Neural progenitor cell (in vitro differentiated cells): ENCODE measurements at places on chromosomes 6 and 20. TPM values are rescaled to one million over a fixed set of nuclear protein-coding genes. Genes with fewer than 3 reads are reported as not detected.

- H3K4me1 ChIP-seq: no peaks in the 10 kb centered on the region
- no peak overlapping the region for H3K27ac ChIP-seq
- no peak for DNase-seq
- H3K4me3 ChIP-seq: no peak overlapping the region
- H3K27me3 ChIP-seq: no peaks in the 10 kb centered on the region
Measured at GRCh38 chr6:36924778-36925374, 29.7 kb upstream of the PI16 start.

Gene GJE1
- not detected in 2 replicates for total RNA-seq

DNA sequence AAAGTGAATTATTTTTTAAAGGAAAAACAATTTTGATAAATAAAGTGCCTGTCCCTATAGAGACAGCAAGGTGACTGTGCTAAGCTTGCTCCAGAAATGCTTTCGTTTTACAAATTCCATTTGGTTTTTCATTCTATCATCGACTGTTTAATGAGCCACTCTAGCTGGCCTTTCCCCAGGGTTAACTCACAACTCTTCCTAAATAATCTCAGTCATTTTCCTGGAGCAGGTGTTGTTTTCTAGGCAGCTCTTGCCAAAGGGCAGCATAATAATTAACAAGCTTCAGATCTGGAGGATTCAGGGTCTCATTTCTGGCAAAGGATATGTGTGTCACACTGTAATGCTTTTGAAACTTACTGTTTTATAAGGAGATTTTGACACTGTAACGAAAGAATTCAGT, 184.2 kb downstream of the KHDC1L start:
- H3K27me3 ChIP-seq: no peaks in the 10 kb centered on the region
- no peak overlapping the region for H3K4me3 ChIP-seq
- H3K27ac ChIP-seq: no peak overlapping the region
- H3K4me1 ChIP-seq: no peaks in the 10 kb centered on the region

Gene NRN1
- 0.74 and 1.3 TPM in 2 replicates for total RNA-seq

DNA sequence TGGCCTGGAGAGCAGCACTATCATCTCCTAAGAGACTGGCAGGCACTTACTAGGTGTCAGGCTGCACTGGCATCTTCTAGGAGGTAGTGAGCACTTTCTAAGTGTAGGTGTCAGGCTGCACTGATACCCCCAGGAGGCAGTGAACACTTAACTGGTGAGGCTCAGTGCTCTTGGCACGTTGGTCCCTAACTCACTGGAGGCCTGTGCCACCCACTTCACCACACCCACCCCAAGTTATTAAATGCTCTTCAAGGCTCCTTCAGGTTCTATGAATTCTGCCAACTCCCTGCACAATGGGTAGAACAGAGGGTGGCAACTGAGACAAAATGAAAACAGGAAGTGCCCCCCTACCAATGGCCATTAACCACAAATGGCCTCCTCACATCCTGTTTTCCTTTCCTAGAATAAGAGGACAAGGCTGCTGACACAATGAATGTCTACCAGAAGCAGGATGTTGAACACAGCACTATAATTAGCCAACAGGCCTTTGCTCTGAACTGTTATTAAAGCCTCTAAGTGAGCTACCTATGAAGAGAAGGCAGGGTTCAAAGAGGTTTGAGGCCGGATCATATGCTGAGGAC, 29.4 kb downstream of the NCOA5 start:
- no peak overlapping the region for H3K27ac ChIP-seq
- H3K4me1 ChIP-seq: peaks cover 13% of the 10 kb centered on the region
- H3K27me3 ChIP-seq: peaks cover 54% of the 10 kb centered on the region

DNA sequence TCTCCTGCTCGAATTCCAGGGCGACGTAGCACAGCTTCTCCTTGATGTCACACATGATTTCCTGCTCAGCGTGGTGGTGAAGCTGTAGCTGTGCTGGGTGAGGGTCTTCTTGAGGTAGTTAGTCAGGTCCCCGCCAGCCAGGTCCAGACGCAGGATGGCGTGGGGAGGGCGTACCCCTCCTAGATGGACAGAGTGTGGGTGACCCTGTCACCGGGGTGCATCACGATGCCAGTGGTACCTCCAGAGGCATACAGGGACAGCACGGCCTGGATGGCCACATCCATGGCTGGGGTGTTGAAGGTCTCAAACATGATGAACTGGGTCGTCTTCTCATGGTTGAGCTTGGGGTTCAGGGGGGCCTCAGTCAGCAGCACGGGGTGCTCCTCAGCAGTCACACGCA, 110.2 kb upstream of the CNR1 start:
- no peak for DNase-seq
- H3K27ac ChIP-seq: no peak overlapping the region
- H3K4me3 ChIP-seq: no peak overlapping the region
- no peaks in the 10 kb centered on the region for H3K27me3 ChIP-seq
- H3K4me1 ChIP-seq: no peaks in the 10 kb centered on the region

- H3K4me1 ChIP-seq: peaks cover 5% of the 10 kb centered on the region
- H3K4me3 ChIP-seq: no peak overlapping the region
Measured at GRCh38 chr6:142376800-142377496, 75.1 kb downstream of the ADGRG6 start.

DNA sequence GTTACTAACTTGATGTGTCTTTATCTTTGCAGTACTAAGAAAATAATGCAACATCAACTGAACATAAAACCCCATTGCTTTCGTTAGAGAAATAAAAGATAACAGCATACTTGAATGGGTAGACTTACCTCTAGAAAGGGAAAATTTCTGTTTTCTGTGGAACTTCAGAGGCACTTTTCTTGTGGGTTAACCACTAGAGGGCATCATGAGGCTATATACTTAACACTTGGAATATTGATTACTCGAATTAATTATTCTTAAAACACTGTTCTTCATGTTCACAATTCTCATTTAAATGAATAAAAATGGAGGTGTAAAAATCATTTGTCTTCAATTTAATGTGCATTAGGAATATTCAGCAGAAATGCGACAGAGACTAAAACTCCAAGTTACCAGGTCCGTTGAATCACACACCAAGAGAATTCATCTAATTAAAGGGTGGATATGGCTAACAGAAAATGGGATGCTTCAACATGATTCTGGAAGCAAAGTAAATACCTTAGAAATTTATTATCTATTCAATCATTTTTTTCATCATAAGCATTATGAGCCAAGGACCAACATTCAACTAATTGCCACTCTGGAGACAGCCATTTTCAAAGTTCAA, 330.8 kb upstream of the PREP start:
- DNase-seq: peak; percentile 59
- H3K27me3 ChIP-seq: no peaks in the 10 kb centered on the region
- H3K4me1 ChIP-seq: no peaks in the 10 kb centered on the region
- H3K36me3 ChIP-seq: no peaks in the 10 kb centered on the region

Gene ZC2HC1B
- not detected in 2 replicates for total RNA-seq

- peaks cover 62% of the 10 kb centered on the region for H3K27me3 ChIP-seq
- DNase-seq: no peak
- no peak overlapping the region for H3K4me3 ChIP-seq
- peaks cover 24% of the 10 kb centered on the region for H3K4me1 ChIP-seq
- H3K36me3 ChIP-seq: no peaks in the 10 kb centered on the region
- H3K27ac ChIP-seq: no peak overlapping the region
Measured at GRCh38 chr6:72623808-72624207, 1.9 kb downstream of the KCNQ5 start.

- H3K27me3 ChIP-seq: no peaks in the 10 kb centered on the region
- H3K27ac ChIP-seq: no peak overlapping the region
- H3K36me3 ChIP-seq: no peaks in the 10 kb centered on the region
- DNase-seq: no peak
Measured at GRCh38 chr6:99341862-99342455, 7.5 kb downstream of the FAXC start.

DNA sequence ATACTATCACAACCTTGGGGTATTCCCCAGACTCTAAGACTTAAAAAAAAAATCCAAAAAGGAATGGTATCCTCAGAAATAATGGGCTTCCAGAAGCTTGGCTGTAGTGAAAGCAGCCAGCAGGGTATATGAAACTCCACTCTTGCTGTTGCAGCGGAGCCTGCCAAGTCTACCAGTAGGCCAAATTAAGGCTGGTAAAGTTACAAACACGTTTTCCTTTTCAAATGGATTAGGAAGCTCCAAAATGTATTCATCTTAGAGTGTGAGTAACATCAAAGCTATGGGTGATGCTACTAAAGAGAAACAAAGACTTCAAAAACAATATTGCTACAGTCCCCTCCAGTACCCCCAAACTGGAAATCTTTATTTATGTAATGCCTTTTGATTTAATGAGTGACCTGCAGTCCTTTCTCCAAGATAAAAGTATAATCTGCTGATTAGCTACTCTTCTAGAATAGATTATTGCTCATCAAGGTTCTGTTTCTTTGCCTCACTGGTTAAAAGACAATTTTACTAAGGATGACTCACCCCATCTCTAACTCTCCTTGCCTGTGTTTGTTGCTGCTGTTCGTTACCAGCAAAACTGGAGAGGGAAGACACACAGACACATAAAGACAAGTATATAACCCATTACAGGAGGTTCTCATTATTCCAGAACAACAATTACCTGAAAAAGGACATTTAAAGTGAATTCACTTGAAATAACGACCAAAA, 84.9 kb downstream of the BTBD9 start:
- no peak overlapping the region for H3K27ac ChIP-seq
- H3K4me1 ChIP-seq: no peaks in the 10 kb centered on the region
- H3K27me3 ChIP-seq: no peaks in the 10 kb centered on the region
- no peak overlapping the region for H3K4me3 ChIP-seq
- H3K36me3 ChIP-seq: no peaks in the 10 kb centered on the region

DNA sequence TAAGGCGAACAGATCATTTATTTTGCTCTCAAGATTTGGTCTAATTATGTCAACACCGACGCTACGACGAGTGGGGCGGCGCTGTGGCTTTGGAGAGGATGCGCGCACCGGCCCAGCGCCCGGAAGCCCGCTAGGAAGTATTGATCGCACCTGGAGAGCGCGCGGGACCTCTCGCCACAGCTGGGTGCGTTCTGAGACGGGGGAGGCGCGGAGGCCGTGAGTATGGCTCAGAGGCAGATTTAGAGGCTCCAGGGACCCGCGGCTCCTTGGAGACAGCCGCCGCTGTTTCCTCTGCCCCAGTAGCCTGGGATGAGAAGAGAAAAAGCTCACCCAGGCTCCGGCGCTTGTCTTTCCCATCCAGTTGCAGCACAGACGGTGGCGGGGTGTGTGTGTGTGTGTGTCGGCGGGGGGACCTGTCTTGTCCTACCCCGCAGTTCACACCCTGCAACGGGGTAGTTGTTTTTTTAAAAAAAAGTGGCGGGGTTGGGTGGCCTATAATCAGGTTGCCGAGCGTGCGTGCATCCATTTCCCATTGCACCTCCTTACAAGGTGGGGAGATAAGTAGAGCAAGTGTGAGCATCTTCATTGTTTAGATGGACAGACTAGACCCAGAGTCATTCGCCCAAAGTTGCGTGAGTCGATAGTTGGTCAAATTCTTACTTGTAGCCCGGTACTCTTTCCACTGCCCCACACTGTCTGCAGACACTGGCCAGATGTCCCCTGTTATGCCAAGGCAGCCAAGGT, 11.2 kb downstream of the TFAP2D start:
- H3K36me3 ChIP-seq: no peaks in the 10 kb centered on the region
- H3K27ac ChIP-seq: no peak overlapping the region
- H3K4me1 ChIP-seq: peaks cover 4% of the 10 kb centered on the region
- peak overlapping the region; percentile 27 for H3K4me3 ChIP-seq
- peak; percentile 55 for DNase-seq
- H3K27me3 ChIP-seq: peaks cover 100% of the 10 kb centered on the region

DNA sequence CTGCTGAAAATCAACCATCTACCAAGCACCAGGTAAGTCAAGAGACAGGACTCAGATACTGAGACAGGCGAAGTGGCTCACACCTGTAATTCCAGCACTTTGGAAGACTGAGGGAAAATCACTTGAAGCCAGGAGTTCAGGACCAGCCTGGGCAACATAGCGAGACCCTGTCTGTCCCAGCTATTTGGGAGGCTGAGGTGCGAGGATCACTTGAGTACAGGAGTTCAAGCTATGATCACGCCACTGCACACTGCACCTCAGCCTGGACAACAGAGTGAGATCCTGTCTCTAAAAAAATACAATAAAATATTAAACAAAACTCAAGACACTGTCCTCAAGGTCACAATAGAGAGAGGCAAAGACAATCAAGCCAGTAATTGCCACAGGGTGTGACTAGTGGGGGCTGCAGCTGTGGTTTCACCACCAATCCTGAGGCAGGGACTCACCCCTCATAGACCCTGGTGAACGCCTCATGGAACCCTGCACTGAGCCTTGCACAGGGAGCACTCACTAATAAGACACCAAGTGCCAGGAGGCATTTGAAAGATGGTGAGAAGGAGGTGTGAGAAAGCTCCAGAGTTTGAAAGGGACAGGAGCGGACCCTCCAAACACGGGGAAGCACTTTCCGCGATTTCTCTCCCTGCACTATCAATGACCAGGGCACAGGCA, 1.7 kb downstream of the SNHG17 start:
- H3K4me3 ChIP-seq: peak overlapping the region; percentile 74
- H3K36me3 ChIP-seq: no peaks in the 10 kb centered on the region
- peaks cover 18% of the 10 kb centered on the region for H3K4me1 ChIP-seq
- H3K27ac ChIP-seq: no peak overlapping the region
- H3K27me3 ChIP-seq: no peaks in the 10 kb centered on the region

DNA sequence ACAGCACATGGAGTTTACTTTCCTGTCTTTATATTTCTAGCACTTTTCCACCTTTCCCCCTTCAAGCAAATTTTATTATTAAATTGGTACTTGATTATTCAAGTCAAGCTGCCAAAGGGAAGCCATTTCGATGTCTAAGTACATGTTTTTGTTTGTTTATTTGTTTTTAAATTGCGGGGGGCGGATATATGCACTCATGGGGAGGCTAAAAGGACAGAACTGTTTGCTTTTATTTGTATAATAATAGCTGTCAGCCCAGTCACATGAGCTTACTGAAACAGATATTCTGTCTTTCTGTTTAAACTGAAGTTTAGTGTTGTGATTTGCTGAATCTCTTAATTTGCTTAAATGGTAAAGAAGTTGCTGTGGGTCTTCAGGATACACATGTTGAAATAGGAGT, 49.6 kb upstream of the PLCG1 start:
- no peaks in the 10 kb centered on the region for H3K4me1 ChIP-seq
- H3K27me3 ChIP-seq: no peaks in the 10 kb centered on the region
- no peak overlapping the region for H3K4me3 ChIP-seq
- H3K36me3 ChIP-seq: peaks cover 39% of the 10 kb centered on the region
- no peak for DNase-seq
- peak overlapping the region; percentile 5 for H3K27ac ChIP-seq

GRCh38 chr20:2626853-2627541, 25.4 kb upstream of the NOP56 start:
- no peak overlapping the region for H3K27ac ChIP-seq
- H3K27me3 ChIP-seq: peaks cover 23% of the 10 kb centered on the region
- DNase-seq: no peak
- H3K36me3 ChIP-seq: no peaks in the 10 kb centered on the region
- no peak overlapping the region for H3K4me3 ChIP-seq
- no peaks in the 10 kb centered on the region for H3K4me1 ChIP-seq

- no peaks in the 10 kb centered on the region for H3K4me1 ChIP-seq
- H3K27ac ChIP-seq: no peak overlapping the region
- no peaks in the 10 kb centered on the region for H3K27me3 ChIP-seq
- DNase-seq: no peak
- no peaks in the 10 kb centered on the region for H3K36me3 ChIP-seq
Measured at GRCh38 chr20:10260316-10260715, 41.7 kb downstream of the SNAP25 start.

- no peaks in the 10 kb centered on the region for H3K27me3 ChIP-seq
- H3K4me1 ChIP-seq: no peaks in the 10 kb centered on the region
- DNase-seq: no peak
- H3K4me3 ChIP-seq: no peak overlapping the region
- no peaks in the 10 kb centered on the region for H3K36me3 ChIP-seq
- no peak overlapping the region for H3K27ac ChIP-seq
Measured at GRCh38 chr20:33984182-33984719, 9.5 kb upstream of the RALY start.

Gene SYNDIG1
- total RNA-seq: 1.0 and 4.7 TPM in 2 replicates

GRCh38 chr6:112466373-112467151, 119.4 kb downstream of the RFPL4B start:
- no peaks in the 10 kb centered on the region for H3K27me3 ChIP-seq
- no peaks in the 10 kb centered on the region for H3K4me1 ChIP-seq
- H3K4me3 ChIP-seq: no peak overlapping the region
- DNase-seq: no peak
- H3K36me3 ChIP-seq: no peaks in the 10 kb centered on the region
- no peak overlapping the region for H3K27ac ChIP-seq
